ENCODE measurements at places on chromosomes 7 and 10.

GRCh38 chr7:51175992-51176388, 140.6 kb downstream of the COBL start:
- DNase-seq: no peak

- no peak for DNase-seq
These were observed 271.9 kb upstream of the DGKB start for GRCh38 chr7:15174485-15174884.

DNA sequence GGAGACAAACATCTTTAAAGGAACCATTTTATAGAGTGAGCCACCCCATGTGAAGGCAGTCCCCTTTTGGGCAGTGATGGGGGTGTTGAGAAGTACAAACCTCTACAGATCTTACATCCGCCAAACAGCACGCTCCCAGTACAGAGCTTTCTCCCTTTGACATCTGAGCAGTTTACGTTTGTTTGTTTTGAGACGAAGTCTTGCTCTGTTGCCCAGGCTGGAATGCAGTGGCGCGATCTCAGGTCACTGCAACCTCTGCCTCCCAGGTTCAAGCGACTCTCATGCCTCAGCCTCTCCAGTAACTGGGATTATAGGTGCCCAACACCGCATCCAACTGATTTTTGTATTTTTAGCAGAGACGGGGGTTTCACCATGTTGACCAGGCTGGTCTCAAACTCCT, 128.9 kb downstream of the CCDC3 start:
- DNase-seq: no peak

DNA sequence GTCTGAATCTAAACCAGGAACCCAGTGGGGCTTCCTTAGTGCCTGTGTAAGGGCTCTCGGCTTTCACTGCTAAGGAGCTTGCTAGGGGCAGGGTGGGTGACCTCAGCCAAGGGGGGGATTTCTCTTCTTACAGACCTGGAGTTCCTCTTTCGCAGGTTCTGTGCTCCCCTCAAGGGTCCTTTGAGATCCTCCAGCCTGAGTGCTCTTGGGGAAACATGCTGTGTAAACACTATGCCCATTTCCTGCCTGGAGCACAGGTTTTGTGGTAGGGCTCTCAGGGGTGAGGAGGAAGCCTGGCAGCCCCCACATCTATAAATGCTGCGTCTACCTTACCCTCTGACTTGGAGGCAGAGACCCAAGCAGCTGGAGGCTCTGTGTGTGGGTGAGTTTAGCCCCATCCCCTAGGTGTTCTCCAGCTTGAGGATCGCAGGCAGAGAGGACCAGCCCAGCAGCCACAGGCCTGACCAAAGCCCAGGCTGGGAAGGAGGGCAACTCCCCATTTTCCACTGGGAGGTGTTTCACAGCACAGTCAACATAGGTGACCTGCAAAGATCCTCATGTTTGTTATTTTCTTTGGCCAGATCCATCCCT, at the start of gene SFTPA1:
SFTPA1 (plus strand) TSS at position 339 of the 591 bp plus-strand sequence. CDS start 887 bp downstream, outside the sequence.
- DNase-seq: no peak

- DNase-seq: peak; percentile 76
These were observed 57.9 kb upstream of the TMEM72 start for GRCh38 chr10:44853148-44853734.

DNA sequence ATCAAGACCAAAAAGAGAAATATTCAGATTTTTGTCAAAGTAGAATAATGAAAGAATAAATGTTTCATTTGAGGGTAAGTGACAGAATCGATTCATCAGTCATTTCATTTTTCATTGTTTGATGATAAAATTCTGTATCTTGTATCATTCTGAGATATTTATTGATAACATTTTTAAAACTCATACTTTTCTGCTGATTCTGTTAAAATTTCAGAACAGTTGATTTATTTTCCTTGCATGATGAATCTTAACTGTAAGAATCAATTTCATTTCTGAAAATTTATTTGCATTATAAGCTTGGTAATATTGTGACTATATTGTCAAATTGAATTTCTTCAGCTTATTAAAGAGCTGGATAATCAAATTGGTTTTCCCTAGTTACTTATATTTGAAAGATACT, 13.9 kb downstream of the PHYHIPL start:
- DNase-seq: no peak

- no peak for DNase-seq
These were observed 467.0 kb upstream of the PODXL start for GRCh38 chr7:132023466-132023865.

DNA sequence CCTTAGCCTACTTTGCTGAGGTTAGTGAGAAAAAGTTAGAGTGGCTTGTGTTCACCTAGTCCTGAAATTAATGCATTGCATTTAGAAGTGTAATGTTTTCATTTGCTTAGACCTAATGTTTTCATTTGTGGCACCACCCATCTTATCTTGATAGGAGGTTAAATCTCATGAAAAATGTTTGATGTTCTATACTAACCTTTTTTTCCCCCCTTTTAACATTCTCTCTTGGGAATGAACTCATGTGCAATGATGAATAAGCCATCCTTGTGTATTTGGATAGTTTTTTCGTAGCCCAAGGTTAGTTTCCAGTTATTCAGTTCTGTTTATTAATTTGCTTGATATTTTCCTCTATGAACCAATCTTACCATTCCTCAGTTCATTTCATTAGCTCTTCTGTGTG, 2.8 kb downstream of the FHIP2A start:
- DNase-seq: peak; percentile 21

DNA sequence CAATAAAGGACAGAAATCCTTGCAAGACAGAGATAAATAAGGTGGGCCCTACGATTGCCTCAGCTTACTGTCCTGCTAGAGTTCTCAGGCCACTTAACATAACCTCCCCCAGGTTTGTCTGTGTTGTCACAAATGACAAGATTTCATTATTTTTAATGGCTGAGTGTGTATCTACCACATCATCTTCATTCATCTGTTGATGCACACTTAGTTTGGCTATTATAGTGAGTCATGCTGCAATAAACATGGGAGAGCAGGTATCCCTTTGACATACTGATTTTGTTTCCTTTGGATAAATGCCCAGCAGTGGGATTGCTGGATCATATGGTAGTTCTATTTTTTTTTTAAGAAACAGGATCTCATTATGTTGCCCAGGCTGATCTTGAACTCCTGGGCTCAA, 60.6 kb downstream of the PRTFDC1 start:
- peak; percentile 87 for DNase-seq

DNA sequence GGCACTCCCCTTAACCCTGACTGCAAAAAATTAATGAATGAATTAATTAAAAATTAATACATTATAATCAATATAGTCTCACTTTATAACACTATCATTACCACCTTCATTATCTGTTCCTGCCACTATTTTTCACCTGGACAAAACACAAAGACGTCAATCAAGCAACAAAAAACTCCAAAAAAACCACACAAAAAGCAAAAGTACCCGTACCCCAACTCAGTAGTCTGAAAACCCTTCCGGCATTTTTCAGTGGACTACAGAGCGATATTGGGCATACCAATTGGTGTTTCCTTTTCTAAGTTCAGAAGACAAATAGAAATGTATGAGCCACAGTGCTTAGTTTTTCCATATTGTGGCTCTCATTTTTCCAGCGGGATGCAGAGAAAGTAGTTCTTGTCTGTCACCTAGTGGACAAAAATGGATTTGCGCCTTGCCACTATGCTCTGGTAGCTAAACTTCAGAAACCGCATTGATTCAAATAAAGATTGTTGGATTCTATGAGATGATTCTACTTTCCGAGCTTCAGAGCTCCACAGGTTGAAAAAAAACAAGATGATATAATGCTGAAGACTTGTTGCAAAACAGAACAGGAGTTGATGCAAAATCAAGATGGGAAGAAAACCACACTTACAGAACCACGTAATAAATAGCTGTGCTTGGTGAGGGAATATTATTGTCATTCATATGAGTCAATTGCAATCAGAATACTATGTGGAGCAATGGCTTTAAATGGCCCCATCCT, 50.6 kb upstream of the ITGB1 start:
- DNase-seq: peak; percentile 86

DNA sequence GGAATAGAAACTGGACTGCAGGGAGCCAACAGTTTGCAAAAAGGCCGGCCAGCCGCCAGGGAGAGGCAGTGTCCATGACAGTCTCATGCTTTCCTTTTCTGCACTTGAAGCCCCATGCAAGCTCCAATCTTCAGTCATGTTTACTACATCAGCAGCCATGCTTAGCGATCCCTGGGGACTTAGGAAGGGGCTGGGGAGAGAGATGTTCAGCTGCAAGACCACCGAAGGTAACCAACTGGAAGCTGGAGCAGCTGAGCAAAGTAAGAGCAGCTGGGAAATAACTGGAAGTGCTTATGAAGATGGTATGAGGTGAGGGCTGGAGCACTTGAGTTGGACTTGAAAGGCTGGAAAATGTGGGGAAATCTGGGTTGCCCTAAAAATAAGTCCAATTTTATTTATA, 37.0 kb downstream of the PRR15 start:
- no peak for DNase-seq

- peak; percentile 89 for DNase-seq
These were observed 125.7 kb upstream of the ZNF438 start for GRCh38 chr10:31157123-31158010.

DNA sequence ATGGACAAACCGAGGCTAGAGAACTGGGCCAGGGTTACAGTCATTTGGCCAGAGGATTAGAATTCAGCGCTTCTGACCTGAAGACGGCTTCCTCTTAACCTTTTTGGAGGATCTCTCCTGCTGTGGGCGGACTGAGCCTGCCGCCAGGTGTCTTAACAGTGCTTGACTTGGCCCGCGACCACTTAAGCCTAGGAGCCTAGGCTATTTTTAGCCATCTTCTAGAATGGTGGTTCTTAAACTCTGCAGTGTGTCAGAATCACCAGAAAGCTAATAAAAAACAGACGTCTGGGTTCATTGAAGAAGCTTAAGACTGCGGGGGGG, 722 bp downstream of the MDH2 start:
- no peak for DNase-seq

DNA sequence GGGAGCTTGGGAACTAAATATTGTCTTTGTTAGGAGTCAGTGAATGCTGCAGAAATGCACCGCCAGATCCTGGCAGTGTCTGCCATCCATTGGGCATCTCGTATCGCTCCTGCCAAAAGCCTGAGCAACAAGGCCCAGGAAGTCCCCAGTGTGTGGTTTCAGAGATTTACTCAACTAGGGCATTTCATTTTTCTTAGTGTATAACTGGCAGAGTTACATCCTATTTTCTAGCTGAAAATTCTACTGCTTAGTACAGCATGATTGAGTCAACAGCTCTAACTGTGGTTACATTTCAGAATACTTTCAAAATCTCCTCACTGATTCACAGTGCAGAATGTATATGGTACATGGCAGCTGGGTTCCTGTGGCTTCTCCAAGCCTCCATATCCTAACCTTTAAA, 95.8 kb upstream of the CREB5 start:
- DNase-seq: peak; percentile 29

- DNase-seq: peak; percentile 76
These were observed 139.5 kb downstream of the PLCE1 start for GRCh38 chr10:94133239-94133638.

DNA sequence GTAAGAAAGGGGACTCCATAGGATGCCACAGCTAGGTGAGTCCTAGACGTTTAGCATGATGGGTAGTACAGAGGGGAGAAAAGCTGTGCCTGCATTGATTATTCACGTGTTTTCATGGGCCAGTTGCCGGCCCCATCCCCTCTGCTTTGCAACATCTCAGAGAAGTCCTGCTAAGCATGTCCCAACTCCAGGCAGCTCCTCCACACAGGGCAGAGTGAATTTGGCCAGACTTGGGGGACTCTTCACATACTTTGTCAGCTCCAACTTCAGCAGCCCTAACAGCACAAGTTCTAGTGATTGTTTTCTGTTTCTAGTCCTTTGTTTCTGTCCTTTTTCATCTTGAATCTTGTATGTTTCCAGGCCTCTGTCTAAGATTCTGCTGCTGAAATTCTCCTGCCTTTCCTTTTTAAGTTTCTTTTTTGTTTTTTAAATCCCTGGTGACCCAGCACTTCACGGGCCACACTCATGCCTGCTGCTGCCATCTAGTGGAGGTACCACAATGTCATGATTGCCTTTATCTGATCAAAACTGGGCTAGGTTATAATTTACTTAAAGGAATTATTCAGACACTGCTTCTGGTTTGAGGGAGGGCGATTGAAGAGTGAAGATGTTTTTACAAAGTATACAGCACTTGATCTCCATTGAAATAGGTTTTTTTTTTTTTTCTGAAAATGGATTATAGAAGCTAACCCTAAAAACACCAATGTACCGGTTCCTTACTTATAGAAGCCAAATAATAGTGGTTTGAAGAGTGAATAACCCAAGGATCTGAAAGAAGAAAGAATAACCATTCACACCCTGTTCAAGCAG, 276.9 kb downstream of the CSTF2T start:
- DNase-seq: peak; percentile 73

GRCh38 chr10:75292794-75293445, 57.2 kb upstream of the COMTD1 start:
- DNase-seq: no peak

GRCh38 chr7:28531291-28531690, 119.0 kb downstream of the CREB5 start:
- DNase-seq: no peak

- no peak for DNase-seq
These were observed 3.9 kb downstream of the CXCL12 start for GRCh38 chr10:44380829-44381600.

DNA sequence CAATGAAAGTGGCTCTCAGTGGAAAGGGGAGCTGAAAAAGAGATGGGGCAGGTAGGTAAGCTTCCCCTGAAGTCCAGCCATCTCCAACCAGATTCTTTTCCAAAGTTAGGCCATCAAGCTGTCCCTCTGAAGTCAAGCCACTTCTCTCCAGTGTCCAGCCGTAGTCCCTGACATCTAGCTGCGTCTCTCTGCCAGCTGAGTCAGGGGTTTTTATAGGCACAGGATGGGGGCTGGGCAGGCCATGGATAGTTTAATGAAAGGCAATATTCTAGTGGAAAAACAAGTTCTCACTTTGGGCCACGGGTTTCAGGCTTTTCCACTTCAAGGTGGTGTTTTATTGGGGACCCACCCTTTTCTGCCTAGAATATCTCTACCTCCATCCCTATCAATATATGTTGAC, 36.8 kb downstream of the AVL9 start:
- DNase-seq: no peak

DNA sequence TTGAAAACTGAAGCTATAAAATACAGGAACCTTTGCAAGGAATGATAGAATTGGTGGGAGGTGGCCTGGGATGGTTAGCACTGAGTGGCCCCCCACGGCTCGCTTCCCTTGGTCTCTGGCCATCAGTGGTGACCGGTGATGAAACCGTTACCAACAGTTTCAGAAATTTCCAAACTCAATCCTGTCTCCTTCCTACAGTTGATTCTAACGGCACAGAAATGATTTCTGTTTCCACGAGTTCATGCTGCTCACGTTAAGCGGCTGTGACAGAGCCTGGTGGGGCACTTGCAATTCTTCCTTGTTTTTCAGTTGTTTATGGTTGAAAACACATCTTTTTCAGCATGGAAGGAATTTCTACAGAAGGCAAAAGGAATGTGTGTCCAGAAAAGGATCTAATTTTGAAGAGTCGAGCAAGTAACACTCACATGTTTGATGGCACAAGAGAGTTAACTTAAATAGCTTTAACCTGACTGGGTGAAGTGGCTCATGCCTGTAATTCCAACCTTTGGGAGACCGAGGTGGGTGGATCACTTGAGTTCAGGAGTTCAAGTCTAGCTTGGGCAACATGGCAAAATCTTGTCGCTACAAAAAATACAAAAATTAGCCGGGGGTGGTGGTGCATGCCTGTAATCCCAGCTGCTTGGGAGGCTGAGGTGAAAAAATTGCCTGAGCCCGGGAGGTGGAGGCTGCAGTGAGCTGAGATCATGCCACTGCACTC, 100.1 kb downstream of the DNAJB6 start:
- peak; percentile 67 for DNase-seq
